GM23248 (cell line): ENCODE measurements at places on chromosomes 6 and 20. TPM values are rescaled to one million over a fixed set of nuclear protein-coding genes. Genes with fewer than 3 reads are reported as not detected.

DNA sequence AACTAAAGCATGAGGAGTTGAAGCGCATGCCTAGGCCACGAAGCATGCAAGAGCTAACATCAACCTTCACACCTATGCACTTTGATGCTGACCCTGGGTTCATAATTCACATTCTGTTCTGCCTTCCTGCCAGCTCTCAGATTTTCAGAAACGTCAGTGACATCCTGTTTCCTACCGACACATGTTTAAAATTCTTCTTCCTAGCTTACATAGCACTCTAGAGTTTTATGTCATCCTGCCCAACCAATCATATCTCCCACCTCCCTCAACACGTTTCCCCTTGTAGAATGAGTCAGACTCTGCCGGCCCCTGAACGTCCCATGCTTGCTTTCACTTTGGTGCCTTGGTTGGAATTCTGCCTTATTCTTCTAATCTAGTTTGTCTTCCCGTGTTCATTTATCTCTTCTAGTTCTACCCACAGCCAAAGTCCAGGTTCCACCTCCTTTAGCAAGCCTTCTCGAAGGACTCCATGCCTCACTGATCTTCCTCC lies 97.2 kb upstream of the MAP7 start:
- peak; percentile 39 for DNase-seq
- no peak overlapping the region for H3K4me3 ChIP-seq
- H3K27me3 ChIP-seq, result no peaks in the 10 kb centered on the region
- H3K27ac ChIP-seq, result no peak overlapping the region

- DNase-seq, result no peak
- H3K4me3 ChIP-seq, result no peak overlapping the region
- H3K36me3 ChIP-seq, result no peaks in the 10 kb centered on the region
- no peaks in the 10 kb centered on the region for H3K27me3 ChIP-seq
Measured at GRCh38 chr6:55058682-55059081, 115.6 kb upstream of the HCRTR2 start.

DNA sequence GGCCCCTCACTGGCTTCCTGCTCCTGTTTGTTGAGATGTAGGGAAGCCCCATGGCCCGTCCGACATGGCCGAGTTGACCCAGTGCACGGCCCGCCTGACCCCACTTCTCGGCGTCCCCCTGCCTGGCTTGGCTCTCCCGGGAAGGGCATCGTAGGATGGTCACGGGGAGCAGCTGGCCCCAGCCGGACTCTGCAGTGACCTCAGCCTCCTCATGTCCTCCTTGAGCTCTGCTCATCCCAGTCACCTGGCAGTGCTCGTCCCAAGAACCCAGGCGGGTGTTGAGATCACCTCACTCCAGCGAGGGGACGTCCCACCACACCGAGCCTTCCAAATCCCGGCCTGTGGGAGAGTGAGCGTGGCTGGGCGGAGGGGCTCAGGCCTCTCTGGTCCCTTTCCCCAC lies 15.7 kb downstream of the SLCO4A1 start:
- no peak for DNase-seq
- peaks cover 8% of the 10 kb centered on the region; the same call in 1 of the 2 replicates for H3K4me1 ChIP-seq
- no peak overlapping the region for H3K27ac ChIP-seq
- no peak overlapping the region for H3K4me3 ChIP-seq

The CBLN4 gene
- total RNA-seq, result not detected in 2 replicates

DNA sequence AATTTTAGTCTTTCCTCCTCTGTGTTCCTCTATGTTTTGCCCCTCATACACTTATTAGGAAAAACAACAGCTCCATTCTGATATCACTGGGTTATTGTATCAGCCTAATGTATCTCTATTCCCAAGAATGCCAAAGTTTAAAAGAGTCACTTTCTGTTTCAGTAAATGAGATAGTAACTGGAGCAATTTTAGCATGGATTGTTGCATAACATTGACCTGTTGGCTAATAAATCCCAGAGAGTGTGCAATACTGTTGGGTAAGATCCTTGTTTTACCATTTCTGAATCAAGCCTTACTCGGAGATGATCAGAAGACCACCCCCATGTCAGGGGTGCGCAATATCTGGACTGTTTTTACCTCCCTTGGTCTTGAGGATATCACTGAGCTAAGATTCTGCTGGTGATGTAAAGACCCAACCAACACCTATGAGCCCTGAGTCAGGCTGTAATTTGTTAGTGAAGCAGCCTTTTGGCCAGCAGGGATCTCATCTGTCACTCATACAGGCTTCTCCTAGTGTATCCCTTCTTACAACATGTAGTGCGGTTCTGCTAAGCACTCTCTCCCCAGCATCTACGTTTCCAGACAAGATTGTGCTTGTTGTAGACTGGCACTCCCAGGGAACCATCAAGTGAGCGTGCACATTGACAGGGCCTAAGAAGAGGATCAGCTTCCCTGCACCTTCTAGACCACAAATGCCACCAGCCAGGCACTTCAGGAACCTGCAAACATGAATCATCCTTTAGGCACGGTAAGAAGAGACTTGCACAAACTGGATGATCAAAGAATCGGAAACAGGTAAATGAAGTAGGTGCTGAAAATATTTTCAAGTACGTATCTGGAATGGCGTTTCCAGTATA lies 11.5 kb upstream of the IPCEF1 start:
- no peak for DNase-seq
- H3K4me3 ChIP-seq, result no peak overlapping the region
- no peaks in the 10 kb centered on the region for H3K36me3 ChIP-seq
- no peak overlapping the region for H3K27ac ChIP-seq
- H3K27me3 ChIP-seq, result no peaks in the 10 kb centered on the region
- no peaks in the 10 kb centered on the region for H3K4me1 ChIP-seq

The KCNK17 gene
- not detected in 2 replicates for total RNA-seq

DNA sequence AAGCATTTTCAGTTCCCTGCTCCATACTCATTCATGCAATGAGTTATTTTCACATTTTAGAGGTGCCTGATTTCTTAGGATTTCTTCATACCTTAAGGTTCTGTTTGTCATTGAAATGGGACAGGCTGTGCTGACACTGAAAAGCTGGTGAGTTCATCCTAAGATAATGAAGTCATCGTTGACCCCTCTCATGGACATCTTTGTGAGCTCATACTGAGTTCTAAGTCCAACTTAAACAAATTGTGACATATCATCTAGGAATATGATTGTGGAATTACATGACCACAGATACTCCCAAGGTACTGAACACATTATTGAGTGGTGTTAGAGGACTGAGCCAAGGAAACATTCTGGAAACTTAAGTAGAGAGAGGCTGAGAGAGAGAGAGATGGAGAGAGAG lies 224.8 kb upstream of the JAG1 start:
- H3K4me3 ChIP-seq, result no peak overlapping the region
- H3K27me3 ChIP-seq, result peaks cover 6% of the 10 kb centered on the region; the same call in 1 of the 2 replicates
- H3K27ac ChIP-seq, result no peak overlapping the region
- DNase-seq, result no peak
- H3K4me1 ChIP-seq, result 0 out of 2 replicates have a peak, but pooled peaks cover 8% of the 10 kb centered on the region

The MOCS3 gene
- 7.2 and 11.5 TPM in 2 replicates for total RNA-seq

DNA sequence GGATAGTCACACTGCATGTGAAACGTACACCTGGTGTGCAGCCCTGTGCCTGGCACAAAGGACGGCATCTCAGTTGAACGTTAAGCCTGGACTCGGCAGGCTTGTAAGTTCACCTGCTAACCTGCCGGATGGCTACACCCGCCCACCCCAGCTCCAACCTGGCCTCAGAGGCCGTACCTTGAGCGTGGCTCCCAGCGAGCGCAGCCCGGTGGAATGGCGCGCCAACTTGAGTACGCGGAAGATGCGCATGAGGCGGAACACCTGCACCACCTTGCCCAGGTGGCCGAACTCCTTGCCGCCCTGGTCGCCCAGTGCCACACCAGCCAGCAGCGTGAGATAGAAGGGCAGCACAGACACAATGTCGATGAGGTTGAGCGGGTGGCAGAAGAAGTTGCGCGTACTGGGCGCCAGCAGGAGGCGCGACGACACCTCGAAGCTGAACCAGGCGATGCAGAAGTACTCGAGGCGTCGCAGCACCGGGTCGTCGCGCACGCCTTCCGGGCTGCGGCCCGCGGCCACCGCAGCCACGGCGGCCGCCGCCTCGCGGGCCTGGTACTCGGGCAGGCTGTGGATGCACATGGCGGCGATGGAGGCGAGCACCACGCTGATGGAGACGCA lies 3.3 kb downstream of the KCNS1 start:
- peak; percentile 61 for DNase-seq
- H3K27me3 ChIP-seq, result 0 out of 2 replicates have a peak, but pooled peaks cover 3% of the 10 kb centered on the region
- H3K4me1 ChIP-seq, result peaks cover 5% of the 10 kb centered on the region
- peak overlapping the region; percentile 50 for H3K4me3 ChIP-seq
- H3K36me3 ChIP-seq, result no peaks in the 10 kb centered on the region

DNA sequence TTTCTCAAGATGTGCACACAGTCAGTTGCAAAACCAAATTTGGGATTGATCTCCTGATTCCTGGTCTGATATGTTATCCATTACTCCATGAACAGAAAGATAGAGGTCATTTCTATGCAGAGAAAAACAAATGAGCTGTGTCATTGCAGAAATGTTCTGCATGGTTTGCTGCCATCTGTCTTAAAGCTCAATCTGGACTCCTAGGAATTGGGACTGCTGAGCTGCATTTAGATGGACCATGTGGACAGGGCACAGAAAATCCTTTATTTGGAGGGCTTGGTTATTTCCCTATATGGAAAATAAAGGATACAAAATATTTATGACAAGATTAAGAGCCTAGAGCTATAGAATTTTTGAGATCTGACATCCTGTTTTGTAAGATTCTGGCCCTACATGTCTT lies 91.3 kb downstream of the ADGRB3 start:
- H3K27ac ChIP-seq, result no peak overlapping the region
- H3K4me1 ChIP-seq, result no peaks in the 10 kb centered on the region
- no peaks in the 10 kb centered on the region for H3K36me3 ChIP-seq
- DNase-seq, result no peak
- no peak overlapping the region for H3K4me3 ChIP-seq

The UNC5CL gene
- not detected in 2 replicates for total RNA-seq

DNA sequence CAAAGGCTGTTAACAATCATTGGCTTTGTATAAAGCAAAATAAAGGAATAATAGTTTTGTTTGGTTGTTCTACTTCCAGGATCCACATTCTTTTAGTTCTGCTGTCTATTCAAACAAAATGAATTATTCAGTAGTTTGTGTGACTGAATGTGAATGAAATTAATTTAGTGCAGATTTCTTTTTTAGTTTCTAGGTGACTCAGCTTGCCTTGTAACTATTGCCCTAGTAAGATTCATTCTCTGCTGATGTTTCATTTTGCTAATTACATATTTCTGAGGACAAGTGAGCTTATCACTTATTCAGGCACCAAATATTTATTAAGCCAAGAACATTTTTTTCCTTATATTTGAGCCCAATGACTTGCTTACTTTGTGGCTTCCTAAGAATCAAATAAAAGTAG lies 46.5 kb upstream of the RIPOR2 start:
- peaks cover 46% of the 10 kb centered on the region for H3K4me1 ChIP-seq
- H3K4me3 ChIP-seq, result 0 out of 2 replicates have a peak overlapping the region, but pooled peaks have one; percentile 10
- H3K27ac ChIP-seq, result peak overlapping the region; percentile 39
- DNase-seq, result peak; percentile 73
- no peaks in the 10 kb centered on the region for H3K27me3 ChIP-seq

GRCh38 chr6:126804332-126805064 lies 314.0 kb upstream of the RSPO3 start:
- no peaks in the 10 kb centered on the region for H3K36me3 ChIP-seq
- no peaks in the 10 kb centered on the region for H3K27me3 ChIP-seq
- H3K4me1 ChIP-seq, result 0 out of 2 replicates have a peak, but pooled peaks cover 4% of the 10 kb centered on the region
- H3K4me3 ChIP-seq, result no peak overlapping the region

The ULBP3 gene
- total RNA-seq, result 10.1 and 12.6 TPM in 2 replicates

GRCh38 chr6:13273931-13274706 lies 54.2 kb downstream of the TBC1D7 start:
- H3K27me3 ChIP-seq, result peaks cover 57% of the 10 kb centered on the region
- peaks cover 7% of the 10 kb centered on the region for H3K4me1 ChIP-seq
- no peaks in the 10 kb centered on the region for H3K36me3 ChIP-seq
- no peak overlapping the region for H3K4me3 ChIP-seq
- no peak for DNase-seq

DNA sequence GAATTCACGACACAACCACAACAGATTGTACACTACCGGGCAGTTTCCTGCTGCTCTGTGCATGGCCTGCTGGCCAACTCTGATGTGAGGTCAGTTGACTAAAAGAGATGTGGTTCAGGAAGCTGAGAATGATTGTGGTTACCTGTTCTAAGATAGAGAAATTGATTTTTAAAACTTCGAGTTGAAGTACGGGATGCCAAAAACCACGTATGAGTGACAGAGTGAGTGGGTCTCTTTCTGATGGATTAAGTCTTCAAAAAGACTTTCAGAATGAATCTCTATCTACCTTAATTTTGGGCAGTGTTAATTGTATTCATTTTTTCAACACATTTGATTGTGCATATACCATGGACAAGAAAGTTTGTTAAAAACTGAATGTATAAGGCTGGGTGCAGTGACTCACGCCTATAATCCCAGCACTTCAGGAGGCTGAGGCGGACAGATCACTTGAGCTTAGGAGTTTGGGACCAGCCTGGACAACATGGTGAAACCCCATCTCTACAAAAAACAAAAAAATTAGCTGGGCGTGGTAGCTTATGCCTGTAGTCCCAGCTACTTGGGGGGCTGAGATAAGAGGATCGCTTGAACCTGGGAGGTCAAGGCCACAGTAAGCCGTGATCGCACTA lies 121.2 kb downstream of the SGK1 start:
- DNase-seq, result no peak
- H3K27ac ChIP-seq, result no peak overlapping the region
- no peaks in the 10 kb centered on the region for H3K27me3 ChIP-seq
- H3K36me3 ChIP-seq, result no peaks in the 10 kb centered on the region

DNA sequence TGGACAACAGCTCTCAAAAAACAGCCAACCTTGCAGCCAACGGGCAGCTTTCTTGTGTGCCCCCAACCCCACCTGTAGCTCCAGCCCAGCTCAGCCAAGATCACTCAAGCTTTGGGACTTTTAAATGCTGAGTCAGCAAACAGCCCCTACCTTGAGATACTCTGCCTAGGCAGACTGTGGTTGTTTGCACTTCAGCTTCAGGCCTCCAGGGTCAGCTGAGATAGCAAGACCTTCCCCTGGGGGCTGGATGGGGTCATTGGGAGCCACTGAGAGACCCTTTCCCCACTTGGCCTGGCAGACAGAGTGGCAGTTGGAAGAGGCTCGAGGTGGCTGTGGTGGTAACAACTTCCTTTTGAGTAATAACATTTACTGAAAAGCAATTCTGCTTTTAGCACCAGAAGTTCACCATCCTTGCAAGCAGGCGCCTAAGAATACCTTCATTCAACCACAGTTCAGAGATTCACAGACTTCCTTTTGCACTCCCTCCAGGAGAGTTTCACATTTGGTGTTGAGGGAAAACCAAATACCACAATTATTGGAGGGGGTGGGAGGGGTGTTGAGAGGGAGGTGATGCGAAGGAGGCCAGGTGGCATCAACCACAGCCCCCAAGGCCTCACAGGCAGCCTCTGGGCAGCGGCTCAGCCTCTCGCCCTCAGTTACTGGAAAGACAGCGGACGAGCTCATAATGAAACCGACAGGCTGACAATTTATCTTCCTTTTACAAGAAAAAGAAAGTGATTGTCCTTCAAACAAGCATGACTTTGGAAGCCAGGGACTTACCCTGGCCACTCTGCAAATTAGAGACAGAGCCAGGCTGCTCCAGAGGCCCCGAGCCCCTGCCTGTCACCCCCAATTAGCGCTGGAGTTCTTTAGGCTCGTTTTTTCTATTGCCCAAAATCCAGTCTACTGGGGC lies 148.1 kb downstream of the CEBPB start:
- H3K36me3 ChIP-seq, result no peaks in the 10 kb centered on the region
- peak overlapping the region; percentile 95 for H3K27ac ChIP-seq
- H3K27me3 ChIP-seq, result no peaks in the 10 kb centered on the region
- H3K4me1 ChIP-seq, result peaks cover 60% of the 10 kb centered on the region

The PSORS1C1 gene
- total RNA-seq, result 0.22 and 0.25 TPM in 2 replicates
